Muscle of arm (tissue), 14 donors: ENCODE measurements at places on chromosomes 11 and 22.

DNA sequence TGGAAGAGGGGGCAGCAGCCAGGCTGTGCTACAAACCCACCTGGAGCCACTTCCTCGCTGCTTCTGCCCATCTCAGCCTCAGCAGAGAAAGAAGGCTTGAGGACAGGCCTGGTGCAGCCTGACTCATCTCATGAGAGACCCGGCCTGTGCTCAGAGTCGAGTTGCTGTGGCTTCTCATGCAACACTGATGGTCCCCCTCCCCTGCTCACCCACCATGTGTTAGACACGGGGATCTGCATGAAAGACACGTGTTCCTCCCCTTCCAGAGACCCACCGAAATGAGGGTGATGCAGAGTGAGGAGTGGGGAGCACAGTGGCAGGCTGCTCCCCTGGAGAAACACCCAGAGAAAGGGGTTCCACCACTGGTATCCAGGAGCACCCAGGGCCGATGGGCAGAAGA is 15.0 kb downstream of the RTN4R start:
- DNase-seq = no peak

DNA sequence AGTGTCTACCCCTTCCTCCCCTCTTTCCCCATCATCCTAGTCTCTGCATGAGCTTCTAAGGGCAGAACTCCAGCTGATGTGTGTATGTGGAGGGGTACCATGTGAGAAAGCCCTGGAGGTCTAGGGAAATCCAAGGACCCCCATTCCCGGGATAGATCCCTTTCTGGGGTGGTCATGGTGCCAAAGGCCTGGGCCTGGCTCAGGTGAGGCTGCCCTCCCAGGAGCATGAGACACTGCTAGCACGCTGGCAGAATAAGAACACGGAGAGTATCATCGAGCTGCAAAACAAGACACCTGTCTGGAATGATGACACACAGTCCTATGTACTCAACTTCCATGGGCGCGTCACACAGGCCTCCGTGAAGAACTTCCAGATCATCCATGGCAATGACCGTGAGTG is 19.6 kb downstream of the TUB start:
- DNase-seq = no peak

GRCh38 chr11:27234043-27234668 is 128.9 kb downstream of the CCDC34 start:
- no peak for DNase-seq

- DNase-seq = no peak
Measured at GRCh38 chr11:108734956-108735559, 70.2 kb downstream of the DDX10 start.

DNA sequence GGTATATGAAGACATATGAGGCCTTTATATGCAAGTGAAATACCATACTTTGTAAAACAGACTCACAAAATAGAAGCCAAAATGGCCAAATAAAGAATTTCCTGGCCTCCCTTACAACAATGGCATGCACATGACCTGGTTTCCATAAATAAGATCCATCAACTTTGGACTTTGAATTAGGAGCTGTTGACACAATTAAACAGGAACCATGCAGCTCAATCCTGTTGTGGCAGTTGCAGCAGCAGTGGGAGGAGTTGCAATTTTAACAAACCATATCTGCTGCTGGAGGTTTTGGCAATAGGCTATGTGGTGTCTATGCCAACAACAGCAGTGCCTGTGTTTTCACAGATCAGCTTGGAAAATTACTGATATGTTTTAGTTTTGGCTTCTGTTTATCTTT is 818.6 kb downstream of the FAM181B start:
- DNase-seq = peak; percentile 0

- DNase-seq = no peak
Measured at GRCh38 chr22:35266277-35266676, 9.0 kb downstream of the HMGXB4 start.

DNA sequence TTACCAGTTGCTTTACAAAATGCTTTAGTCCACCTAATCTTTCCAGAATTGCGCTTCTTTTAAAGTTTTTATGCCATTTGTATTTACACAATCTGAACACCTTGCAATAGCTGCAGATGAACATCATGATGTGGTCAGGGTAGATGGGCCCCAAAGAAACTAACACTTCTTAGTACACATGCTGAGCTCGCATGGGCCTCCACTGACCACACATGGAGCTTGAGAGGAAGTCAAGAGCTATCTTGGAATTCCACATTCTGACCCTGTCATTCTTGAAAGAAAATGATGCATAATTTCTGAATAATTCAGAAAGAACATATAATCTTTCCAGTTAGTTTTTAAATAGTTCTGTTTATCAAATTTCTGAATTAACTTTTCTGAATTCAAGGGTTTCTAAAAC is 7.7 kb downstream of the LIPT2 start:
- no peak for DNase-seq

- no peak for DNase-seq
Measured at GRCh38 chr11:17328871-17329494, 22.6 kb upstream of the NCR3LG1 start.

- DNase-seq = no peak
Measured at GRCh38 chr11:133104009-133104744, 428.1 kb downstream of the OPCML start.

- DNase-seq = no peak
Measured at GRCh38 chr11:101446726-101447125, 137.1 kb downstream of the TRPC6 start.

DNA sequence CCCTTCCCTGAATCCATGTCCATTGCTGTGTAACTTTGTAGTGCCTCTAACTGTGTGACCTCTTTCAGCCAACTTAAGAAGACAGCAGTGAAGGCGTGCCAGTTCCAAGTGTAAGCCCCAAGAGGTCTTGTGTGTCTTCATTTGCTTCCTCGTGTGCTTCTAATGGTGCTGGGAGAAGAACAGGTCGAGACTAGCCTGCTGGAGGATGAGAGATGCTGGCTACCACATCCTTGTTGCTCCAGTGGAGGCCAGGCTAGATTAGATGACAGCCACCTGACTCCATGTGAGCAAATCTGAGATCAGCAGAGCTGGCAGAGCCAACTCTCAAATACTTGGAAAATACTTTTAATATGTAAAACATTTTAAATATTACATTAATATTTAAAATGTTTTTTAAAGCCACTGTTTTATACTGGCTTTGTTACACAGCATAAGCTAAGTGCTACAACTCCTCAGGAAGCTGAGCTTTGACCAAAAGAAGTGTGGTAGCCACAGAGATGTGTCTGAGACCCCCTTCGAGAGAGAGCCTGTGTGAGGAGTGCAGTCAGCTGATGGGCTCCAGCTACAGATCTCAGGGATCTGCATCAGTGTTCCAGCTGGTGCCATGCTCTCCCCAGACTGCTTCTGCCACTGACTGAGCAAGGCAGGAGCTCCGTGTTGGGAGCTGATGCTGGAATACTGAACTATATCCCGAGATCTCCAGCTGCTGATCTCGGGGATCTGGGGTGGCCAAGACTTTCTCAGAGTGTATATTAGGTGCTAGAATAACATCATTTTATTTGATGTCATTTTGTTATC is 8.9 kb downstream of the KCNJ11 start:
- DNase-seq = no peak

- no peak for DNase-seq
Measured at GRCh38 chr11:19644316-19644715, 68.3 kb upstream of the NAV2 start.

DNA sequence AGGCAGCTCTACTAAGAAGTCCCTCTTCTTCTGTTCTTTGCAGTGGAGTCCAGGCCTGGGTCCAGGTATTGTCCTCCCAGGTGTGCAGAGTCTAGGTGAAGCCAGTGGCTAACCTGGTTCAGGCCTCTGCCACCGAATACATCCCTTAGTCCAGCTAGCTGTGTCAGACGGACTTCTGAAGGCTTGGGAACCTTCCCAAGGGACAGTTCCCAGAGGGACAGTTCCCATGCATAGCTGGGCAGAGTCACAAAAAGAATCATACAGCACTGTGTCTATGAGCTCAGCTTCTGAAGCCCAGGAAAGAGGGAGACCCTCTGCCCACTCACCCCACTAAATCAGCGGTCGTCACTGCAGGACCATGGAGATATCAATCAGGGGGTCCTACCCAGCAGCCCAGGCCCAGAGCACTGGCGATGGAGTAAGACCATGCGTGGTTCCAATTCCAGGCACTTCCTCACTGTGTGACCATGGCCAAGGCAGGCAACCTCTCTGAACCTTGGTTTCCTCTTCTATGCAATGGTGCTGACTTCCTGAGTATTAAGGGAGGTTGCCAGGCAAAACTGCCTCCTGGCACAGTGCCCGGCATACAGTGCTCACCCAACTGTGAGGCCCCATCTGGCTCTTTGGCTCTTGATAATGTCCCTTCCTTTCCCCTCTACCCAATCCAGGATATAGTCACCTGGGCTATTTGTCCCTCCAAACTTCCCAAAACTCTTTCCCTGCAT is 3.4 kb downstream of the MS4A10 start:
- no peak for DNase-seq

GRCh38 chr11:33387996-33388395 is 130.8 kb downstream of the HIPK3 start:
- no peak for DNase-seq

DNA sequence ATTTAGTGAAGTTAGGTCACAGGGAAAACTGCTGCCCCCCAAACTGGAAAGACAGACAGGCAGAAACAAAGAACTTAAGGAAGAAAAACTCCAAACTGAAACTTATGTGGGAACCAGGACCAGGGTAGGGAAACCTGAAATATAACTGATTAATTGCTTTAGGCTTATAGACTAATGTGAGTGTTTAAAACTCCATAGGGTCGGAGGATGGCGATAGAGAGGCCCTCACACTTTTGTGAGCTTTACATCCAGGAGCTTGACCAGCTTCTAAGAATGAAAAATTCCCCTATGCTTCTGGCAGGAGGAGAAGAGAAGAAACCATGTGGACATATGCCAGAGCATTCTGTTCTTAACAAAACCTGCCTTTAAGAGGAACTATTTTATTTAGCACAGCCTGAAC is 598.6 kb downstream of the NELL1 start:
- no peak for DNase-seq

DNA sequence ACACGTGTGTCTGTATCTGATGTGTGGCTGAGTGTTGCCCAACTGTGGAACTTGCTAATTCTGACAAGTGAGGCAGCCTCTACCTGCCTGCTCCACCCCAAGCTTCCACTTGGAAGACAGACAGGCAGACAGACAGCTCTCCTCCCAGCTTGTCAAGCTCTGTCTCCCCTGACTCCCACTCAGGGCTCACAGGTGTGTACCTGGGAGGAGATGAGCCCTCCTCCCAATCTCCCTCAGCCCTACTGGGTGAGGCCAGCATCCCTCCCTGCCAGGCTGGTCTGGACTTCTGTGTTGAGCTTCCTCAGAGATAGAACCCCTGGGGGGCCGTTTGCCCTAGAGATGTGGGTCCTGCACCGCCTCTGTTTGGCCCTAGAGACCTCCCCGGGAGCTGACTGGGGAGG is 1.0 kb upstream of the CHRM1 start:
- DNase-seq = no peak

DNA sequence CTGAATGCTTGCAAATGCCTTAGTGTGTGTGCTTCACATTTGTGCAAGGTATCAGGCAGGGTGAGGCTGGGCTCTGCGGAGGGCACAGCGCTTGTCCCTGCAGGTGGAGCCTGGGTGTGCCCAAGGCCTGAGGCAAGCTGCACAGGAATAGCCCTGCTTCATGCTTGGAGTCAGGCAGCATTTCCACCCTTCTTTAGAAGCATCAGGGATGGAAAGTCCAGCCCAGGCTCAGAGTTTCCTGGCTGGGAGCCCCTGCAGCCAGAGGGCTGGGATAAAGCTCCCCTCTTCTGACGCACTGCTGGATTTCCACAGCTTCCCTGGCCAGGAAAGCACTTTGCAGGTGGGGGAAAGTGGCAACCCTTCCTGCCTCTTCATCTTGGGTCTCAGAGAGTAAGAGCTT is 63.4 kb downstream of the GALNT18 start:
- DNase-seq = peak; percentile 81

DNA sequence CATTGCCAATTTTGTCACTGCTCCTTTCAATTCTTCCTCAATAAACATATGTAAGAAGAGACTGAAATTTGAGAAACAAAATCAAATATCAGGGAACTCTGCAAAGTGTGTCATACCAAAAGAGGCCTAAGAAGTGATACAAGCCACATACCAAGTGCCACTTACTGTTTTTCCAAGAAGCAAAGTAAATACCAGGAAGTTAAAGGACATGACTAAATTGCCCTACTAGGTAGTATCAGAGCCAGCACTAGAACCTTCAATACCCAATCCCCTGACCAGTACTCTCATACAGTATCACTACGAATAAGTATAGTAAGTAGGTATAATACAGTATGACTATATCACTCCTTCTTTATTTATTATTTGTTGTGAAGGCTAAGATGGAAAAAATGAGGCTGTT is 13.6 kb downstream of the MAML2 start:
- no peak for DNase-seq

DNA sequence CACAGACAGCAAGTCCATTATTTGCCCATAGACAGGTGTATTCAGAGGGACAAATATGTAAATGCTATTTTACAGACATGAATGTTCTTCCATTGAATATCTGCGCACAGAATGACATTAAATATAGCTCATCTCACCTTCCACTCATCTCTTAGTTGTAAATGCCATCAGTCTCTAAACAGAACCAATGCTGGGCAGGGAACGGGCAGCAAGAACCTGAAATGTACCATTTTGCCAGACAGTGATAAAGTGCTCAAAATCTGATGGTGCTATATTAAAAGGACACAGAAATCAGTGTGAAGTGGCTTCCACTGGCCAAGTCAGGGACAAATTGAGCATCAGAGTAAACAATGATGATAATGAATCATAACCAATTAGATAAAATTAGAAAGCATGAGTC is 10.0 kb upstream of the OR8B4 start:
- DNase-seq = no peak

DNA sequence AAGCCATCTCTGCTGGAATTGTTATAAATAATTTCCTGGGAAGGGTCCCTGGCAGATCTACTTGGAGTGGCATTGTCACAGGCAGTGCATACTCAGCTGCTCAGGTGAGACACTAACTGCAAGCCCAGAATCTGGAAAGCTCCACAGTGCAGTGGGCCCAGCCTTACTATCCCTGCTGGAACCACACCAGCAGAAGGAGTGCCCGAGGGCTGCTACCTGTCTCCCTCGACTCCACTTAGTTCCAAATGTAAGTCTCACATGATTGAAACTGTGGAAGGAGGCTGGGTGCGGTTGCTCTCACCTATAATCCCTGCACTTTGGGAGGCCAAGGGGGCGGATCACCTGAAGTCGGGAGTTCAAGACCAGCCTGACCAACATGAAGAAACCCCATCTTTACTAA is 14.3 kb upstream of the SYVN1 start:
- no peak for DNase-seq

DNA sequence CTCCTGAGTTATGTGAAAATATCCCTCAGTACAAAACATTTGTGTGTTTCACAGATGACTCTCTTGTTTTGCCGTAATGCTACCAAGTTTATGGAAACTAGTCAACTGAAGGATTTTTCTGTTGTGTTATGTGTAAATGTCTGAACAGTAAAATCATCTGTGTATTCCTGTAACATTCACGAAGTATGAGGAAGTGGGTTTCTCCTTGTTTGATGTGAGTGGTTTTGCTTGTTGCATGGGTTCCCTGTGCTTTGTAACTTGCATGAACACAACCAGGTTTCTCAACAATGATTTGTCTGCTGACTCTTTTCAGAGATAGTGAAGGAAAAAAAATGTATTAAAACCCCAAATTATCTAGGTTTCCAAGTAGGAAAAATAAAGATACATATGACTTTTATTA is 138.1 kb downstream of the PGR start:
- DNase-seq = no peak
